Renal pelvis (tissue), 12 donors: ENCODE measurements at places on chromosomes 6 and 20. TPM values are rescaled to one million over a fixed set of nuclear protein-coding genes. Genes with fewer than 3 reads are reported as not detected.

DNA sequence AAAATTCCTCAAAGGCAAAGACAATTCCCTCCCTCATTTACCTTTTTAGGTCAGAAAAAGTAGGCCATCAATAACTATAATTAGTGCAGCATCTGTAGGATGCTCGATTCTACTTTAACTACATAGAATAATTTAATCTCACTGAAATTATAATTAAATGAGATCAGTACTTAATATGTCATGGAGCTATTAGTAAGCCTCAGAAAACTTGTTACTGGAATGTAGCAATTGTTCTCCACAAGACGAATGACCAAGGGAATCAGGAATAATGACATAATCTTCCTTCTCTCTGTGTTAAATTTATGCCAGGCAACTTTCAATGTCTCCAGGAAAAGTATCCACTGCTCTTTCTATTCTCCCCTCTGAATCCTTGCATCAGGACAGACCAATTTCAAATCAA is 34.1 kb downstream of the SESN1 start:
- no peak for DNase-seq

GRCh38 chr6:136753624-136754023 is 38.7 kb downstream of the MAP3K5 start:
- no peak for DNase-seq

- no peak for DNase-seq
Observed at GRCh38 chr6:5514353-5514752, 253.0 kb downstream of the FARS2 start.

The CYP39A1 gene
- polyA plus RNA-seq, result 6.3 TPM

- no peak for DNase-seq
Observed at GRCh38 chr6:15519681-15520080, 143.1 kb downstream of the DTNBP1 start.

DNA sequence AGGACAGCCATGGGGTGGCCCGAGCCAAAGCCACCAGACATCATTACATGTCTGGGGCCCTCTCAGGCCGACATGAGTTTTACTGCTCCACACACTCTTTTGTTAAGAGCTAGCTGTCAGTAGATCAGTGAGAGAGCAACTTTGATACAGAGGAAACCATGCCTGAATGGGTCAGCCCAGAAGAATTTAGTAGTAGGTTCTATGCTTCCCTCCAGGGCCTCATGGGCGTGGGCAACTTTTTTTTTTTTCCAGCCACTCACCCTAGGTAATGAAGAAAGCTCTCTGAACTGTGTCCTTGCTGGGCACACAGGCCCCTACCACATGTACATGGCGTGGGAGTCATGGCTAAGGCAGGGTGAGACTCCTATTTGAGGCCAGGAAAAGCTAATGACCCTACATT is 38.8 kb downstream of the HLA-F start:
- DNase-seq, result no peak
